ENCODE measurements at places on chromosomes 1 and 21.

DNA sequence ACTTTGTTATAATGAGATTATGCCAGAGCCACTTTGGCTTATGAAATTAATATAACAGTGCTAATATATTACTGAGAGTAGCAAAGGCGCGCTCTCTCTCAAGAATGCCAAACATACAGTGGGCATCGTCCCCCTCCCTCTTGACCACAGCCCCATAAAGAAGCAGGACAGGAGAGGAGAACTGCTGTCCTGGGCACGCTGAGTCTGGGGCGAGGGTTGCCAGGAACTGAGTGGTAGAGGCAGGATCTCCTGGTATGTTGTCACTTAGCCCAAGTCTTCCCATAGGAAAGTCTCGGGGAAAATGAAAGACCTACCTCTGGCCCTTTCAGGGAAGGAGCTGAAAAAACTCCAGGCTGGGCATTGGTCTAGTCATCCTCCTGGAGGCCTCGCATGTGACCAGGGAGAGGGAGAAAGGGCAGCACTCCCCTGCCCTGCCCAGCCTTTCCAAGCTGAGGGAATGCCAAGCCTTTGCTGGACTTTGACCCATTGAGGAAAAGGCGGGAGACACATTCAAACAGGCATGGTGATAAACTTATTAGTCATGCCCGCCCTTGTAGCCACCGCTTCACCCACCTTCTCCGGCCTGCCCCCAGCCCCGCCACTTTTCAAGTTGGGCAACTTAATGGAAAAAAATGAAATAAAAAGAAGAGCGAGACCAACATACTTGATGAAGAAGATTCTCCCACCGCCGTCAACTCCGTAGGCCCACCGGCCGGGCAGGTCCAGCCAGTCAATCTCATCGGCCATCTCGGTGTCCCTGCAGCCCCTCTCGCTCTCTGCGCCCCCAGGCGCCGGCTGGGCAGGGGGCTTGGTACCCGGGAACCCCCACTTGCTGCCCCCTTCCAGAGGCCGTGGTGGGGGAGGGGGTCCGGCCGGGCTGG, 17.4 kb upstream of the PLEKHA6 start:
- no peak for DNase-seq

- no peak for DNase-seq
Measured at GRCh38 chr1:224594851-224595250, 21.3 kb upstream of the CNIH3 start.

DNA sequence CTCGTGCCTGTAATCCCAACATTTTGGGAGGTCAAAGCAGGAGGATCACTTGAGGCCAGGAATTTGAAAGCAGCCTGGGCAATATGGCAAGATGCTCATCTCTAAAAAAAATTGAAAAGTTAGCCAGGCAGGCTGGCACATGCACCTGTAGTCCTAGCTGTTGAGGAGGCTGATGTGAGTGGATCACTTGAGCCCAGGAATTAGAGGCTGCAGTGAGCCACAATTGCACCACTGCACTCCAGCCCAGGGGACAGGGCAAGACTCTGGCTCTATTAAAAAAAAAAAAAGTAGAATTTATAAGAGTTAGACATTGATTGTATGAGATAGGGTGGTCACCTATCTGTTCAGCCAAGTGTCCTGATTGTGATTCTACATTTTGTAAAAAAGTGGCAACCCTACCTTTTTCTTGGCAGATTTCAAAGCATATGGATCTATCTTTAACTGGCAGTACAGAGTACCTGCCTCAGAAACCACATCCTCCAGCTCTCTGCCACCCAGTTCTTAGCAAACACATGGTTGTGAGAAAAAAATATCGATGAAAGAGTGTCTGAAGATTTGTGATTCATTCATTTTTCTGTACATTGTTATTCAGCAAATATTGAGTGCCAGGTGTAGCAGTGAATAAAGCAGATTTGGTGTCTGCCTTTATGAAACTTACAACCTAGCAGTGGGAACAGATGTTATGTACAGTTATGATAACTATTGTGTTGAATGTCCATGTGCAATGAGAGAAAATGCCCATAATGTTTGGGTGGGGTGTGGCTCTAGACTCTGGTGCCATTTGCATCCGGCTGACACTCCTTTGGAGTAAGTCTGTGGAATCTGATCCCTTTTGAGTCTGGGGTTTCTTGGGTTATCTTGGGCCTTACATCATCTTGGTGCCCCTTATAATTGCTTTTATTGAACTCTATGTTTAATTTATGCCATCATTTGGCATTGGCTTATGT, 82.5 kb downstream of the ST3GAL3 start:
- no peak for DNase-seq

GRCh38 chr1:155210314-155211104, 2.0 kb downstream of the MTX1 start:
- no peak for DNase-seq

DNA sequence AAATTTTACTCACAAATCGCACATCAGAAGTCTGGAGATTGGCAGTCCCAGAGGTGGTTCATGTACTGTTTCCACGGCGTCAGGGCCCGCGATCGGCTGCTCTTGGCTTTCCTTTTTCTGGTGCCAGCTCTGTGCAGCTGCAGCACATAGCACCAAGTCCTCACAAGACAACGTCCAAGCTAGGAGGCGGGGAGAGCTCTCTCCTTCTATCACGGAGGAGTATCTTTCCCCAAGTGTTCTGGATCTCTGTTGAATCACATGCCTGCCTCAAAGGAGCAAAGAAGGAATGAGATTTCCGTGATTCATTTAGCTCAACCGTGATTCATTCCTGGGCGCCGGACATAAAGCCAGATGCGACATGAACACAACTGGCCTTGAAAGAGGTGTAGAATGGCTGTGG, 25.5 kb downstream of the MT1HL1 start:
- no peak for DNase-seq

DNA sequence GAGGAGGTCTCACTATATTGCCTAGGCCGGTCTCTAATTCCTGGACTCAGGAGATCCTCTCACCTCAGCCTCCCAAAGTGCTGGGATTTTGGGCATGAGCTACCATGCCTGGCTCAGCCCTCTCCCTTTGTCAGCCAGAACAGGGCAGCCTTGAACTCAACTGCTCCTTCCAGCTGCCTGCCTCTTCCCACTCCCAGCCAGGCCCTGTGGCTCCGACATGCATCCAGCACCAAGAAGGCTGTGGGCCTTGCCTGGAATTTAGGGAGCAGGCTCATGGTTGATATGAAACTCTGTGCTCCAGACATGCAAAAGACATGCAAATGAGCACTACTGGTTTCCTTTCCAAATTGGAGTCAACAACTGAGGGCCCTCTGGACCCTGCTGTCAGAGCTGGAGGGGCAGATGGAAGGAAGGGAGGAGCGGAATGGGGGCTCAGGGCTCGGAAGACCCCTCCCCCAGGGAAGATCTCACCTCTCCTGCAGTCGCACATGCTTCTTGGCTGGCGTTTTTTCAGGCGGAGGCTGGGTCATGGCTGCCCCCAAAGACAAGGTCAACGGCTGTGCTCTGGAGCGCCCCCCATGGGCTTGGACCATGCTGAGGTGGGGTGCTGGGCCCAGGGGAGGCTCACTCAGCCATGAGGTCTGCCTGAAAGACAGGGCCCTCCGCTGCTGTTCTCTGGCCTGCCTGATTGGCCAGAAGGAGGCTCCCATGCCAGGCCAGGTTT, 1.4 kb downstream of the PTPN7 start:
- DNase-seq, result no peak

- no peak for DNase-seq
Measured at GRCh38 chr1:221637641-221638041, 104.2 kb downstream of the DUSP10 start.

DNA sequence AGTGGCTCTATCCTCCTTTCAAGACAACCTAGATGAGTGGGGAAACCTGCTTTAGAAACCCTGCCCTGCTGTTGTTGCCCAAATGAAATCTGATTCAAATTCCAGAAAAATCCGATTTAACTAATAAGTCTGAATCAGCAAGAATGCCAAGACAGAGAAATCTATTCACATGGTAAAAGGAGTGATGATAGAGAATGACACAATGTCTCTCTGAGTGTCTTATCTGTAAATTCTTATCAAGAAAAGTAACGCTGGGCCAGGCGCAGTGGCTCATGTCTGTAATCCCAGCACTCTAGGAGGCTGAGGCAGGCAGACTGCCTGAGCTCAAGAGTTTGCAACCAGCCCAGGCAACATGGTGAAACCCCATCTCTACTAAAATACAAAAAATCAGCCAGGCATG, 13.7 kb upstream of the GUCA2A start:
- no peak for DNase-seq

DNA sequence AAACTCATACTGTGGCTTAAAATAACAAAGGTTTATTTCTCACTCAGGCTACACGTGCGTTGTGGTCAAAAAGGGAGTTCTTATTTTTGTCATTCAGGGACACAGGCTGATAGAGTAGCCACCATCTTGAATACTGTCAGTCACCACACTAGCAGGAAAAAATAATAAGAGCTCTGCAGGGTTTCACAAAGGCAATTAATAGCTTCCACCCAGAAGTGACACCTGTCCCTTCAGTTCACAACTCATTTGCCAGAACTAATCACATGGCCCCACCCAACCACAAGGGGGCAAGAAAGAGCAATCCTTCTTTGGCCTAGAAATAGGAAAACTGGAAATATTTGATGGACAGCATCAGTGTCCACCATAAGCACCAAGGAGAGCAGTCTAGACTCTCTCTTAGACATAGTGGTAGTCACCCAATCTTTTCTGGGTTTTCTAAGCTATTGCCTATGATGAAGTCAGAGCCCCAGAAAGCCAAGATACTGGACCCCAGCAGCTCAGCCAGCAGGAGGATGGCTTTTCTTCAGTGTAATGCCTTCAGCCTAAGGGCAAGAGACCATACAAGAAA, 8.2 kb downstream of the HAPLN2 start:
- DNase-seq, result no peak

DNA sequence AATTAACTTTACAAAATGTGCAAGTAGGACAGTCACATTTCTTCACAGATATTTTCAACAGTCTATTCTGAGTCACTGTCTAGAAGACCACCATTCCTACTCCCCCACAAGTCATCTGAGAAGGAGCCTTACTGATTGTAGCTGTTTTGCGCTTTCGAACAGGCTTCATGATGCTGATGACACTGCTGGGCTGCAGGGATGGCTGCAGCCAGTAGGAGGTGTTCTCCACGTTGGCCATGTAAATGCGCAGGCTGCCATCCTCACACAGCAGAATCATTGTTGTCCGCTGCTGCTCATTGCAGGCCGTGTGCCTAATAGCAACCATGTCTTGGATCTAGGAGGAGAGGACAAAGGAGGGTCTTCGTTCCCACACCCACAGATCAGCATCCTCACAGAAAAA, 56.9 kb downstream of the UBR4 start:
- no peak for DNase-seq

- no peak for DNase-seq
Measured at GRCh38 chr1:161088587-161089110, 709 bp downstream of the NECTIN4 start.

GRCh38 chr1:170672316-170672715, 8.4 kb downstream of the PRRX1 start:
- DNase-seq, result no peak

- no peak for DNase-seq
Measured at GRCh38 chr1:169338617-169339016, 29.0 kb downstream of the NME7 start.

- no peak for DNase-seq
Measured at GRCh38 chr1:17348593-17349234, 23.3 kb upstream of the PADI6 start.

DNA sequence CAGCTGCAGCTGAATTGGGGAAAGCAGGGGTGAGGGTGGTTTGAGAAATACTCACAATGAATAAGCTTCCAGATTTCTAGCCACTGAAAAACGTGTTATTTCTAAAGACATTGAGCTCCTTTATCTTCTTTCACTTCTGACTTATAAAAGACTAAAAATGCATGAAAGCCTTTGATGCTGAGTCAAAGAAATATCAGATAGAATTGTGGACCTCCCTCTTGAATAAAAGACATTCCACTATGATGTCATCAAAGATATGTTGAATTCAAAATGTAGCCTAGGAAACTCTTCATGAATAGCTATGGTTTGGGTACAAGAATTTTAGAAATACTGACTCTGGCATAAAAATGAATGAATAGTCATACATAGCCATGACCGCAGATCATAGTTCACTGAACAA, 44.7 kb upstream of the COL24A1 start:
- no peak for DNase-seq

DNA sequence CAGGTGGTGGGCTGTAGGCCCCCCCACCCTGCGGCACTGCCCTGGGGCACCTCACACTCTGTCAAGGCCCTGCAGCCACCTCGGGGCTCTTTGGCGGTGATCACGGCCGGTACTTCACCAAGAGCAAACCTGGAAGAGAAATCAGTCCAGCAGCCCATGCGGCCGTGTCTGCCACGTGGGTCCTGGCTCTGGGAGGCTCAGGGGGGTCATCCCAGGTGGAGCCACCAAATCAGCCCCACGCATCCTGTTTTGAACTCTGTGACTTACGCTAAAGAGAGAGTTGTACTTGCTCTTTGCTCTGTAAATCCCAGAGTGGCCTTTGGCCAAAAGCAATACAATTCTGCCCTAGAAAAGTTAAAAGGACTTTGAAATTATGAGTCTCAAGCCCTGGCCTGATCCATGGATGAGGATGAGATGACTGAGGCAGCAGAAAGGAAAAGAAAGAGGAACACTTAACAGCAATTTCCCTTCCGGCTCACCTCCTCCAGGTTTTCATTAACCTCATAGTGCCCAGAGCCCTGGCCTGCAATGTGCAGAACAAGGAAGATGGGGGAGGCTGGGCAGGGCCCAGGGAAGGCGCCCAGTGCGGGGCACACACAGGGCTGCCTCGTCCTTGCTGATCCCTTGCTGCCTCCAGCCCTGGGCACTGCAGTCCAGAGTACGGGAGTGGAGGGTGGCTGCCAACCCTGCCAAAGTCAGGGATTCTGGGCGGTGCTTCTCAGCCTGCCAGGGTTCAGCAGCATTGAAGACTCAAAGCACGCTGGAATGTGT, 337.0 kb downstream of the MATN1 start:
- DNase-seq, result no peak

GRCh38 chr1:106678279-106679050, 378.0 kb upstream of the PRMT6 start:
- DNase-seq, result no peak

DNA sequence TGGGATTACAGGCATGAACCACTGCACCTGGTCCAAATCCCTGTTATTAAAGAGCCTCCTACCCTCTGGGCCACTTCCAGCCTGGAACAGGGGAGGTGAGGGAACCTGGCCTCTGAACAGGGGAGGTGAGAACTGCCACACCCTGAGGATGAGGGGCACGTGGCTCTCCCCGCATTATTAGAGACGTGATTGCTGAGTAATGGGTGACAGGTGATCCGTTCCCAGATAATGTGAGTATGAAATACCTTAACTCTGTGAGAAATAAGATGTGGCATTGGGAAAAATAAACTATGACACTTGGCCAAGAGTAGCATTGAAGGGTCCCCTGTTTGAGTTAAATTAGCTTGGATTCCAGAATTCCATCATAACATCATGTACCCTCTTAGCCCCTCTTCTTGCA, 13.6 kb upstream of the SLC25A34 start:
- no peak for DNase-seq

DNA sequence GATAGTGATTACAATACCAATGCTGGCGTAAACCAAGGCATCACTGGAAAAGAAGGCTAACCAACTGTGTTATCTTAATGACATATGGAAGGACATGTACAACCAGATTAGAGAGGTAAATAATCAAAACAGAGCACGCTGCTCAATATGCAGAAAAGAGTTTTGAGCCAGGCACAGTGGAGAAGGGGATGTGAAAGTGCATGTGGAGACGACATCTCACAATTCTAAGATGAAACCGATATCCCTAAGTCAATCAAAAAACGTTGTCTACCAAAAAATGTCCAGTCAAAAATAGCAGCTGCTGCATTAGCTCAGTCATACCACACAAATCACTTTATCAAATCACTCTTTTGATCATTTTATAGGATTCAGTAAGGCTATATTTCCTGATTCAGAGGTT, 116.3 kb upstream of the OLIG2 start:
- no peak for DNase-seq

Data from muscle of arm (tissue), 14 donors.